ENCODE measurements at places on chromosomes 2 and 18. TPM values are rescaled to one million over a fixed set of nuclear protein-coding genes. Genes with fewer than 3 reads are reported as not detected.

Gene DNAH7
- 14.2 TPM for total RNA-seq

Gene MC5R
- total RNA-seq: 0.30 TPM

- DNase-seq: no peak
Observed at GRCh38 chr2:215396595-215397313, 39.1 kb downstream of the FN1 start.

- DNase-seq: no peak
Observed at GRCh38 chr2:197558393-197558792, 42.5 kb downstream of the MOB4 start.
